ENCODE measurements at places on chromosomes 11 and 22. TPM values are rescaled to one million over a fixed set of nuclear protein-coding genes. Genes with fewer than 3 reads are reported as not detected.

The DEUP1 gene
- not detected for total RNA-seq

The SLC25A1 gene
- 119 TPM for total RNA-seq

The PGR gene
- total RNA-seq, result not detected

The NOL12 gene
- total RNA-seq, result 20.9 TPM

The CARNS1 gene
- total RNA-seq, result 0.18 TPM

The KBTBD3 gene
- total RNA-seq, result 2.2 TPM

The CHRM1 gene
- total RNA-seq, result not detected

The MMP1 gene
- 2,602 TPM for total RNA-seq

The BAD gene
- total RNA-seq, result 121 TPM

The CHST1 gene
- total RNA-seq, result 42.1 TPM

The GLB1L2 gene
- 0.99 TPM for total RNA-seq

The C11orf86 gene
- not detected for total RNA-seq

The ASPHD2 gene
- total RNA-seq, result 5.4 TPM

The LUZP2 gene
- total RNA-seq, result 0.05 TPM

The OR8D1 gene
- total RNA-seq, result not detected

The SLC22A6 gene
- not detected for total RNA-seq

The TCN1 gene
- total RNA-seq, result not detected

The NNMT gene
- total RNA-seq, result 240 TPM

The GRM5 gene
- total RNA-seq, result 0.05 TPM

The SOX10 gene
- total RNA-seq, result not detected

The GPHA2 gene
- total RNA-seq, result not detected

The MMP12 gene
- total RNA-seq, result not detected

The PVALB gene
- 0.58 TPM for total RNA-seq

Measured in glomerular endothelial cell (primary cell).